ENCODE measurements at places on chromosomes 2 and 18.

DNA sequence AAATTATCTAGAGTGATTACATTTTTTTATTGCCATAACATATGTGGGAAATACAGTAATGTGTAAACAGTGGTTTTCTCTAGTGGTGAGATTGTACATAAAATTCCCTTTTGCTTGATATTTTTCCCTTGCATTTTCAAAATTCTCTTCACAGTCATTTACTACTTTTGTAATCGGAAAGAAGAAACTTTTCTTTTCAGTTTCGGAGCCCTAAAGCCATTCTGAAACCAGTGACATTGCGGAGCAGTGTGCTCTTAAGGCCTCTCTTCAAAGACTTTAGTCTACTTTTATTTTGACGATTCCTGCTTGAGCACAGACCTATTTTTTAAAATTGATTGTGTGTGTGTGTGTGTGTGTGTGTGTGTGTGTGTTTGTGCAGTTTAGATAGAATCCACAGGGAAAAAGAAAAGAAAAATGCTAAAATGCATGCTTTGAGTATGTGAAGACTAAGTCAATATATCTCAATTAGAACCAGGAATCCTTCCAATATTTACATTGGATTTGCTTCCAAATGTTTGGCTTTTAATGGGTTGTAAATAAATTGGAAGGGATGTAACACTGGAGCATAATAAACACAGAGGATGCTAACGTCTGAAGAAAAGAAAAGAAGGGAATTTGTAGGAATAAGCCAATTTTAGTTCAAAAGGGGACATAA is 357.4 kb downstream of the RND3 start:
- no peak for DNase-seq

DNA sequence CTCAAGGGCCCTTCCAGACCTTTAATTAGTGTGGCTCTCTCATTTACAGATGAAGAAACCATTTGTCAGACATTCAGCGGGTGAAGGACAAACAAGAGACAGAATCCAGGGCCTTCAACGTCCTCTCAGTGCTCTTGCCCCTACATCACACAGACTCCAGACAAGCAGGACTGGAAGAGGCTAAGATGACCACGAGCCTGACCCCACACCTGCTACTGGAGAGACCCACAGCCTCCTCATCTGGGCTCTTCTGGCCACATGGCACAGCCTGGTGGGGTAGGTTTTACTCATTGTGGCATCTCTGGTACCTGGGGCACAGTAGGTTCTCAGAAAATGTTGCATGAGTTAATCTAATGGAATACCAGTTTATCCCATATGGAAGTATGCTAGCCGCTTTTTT is 69.6 kb upstream of the TMEM247 start:
- no peak for DNase-seq

- no peak for DNase-seq
Observed at GRCh38 chr2:168050377-168050776, 197.0 kb downstream of the STK39 start.

GRCh38 chr2:6909431-6910385 is 7.5 kb upstream of the RNF144A start:
- DNase-seq, result no peak

GRCh38 chr2:230881840-230882239 is 17.1 kb downstream of the ITM2C start:
- no peak for DNase-seq

DNA sequence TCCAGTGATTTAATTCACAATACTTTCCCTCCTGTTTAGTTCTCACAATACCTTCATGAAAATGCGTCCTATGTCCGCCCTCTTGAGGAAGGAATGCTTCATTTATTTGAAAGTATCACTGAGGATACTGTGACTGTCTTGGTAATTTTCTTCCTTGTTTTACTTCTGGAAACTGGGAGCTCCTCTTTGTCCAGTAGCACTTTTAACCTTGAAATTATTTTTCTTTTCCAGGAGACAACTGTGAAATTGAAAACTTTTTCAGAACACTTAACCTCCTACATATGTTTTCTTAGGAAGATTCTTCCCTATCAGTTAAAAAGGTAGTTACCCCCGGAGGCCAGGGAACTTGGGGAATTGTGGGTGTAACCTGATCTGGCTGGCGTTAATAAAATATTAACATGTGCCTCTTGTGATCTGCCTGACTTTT is 58.9 kb upstream of the STON1 start:
- DNase-seq, result peak; percentile 90

DNA sequence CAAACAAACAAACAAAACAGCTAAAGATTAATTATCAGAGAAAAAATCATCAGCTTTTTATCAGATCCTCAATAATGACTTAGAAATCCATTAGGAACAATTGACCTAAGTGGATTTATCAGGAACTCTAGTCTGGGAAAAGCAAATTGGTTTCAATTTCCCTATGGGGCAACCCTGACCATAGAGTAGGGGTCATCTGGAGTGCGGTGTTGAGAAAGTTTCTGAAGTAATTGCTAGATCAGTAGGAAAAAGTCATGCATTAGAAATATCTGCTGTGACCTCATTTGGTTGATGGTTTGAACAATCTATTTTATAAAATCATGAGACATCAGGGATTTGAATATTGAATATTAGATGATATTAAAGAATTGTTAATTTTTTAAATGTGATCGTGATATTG is 507.9 kb downstream of the TXNL1 start:
- DNase-seq, result no peak

DNA sequence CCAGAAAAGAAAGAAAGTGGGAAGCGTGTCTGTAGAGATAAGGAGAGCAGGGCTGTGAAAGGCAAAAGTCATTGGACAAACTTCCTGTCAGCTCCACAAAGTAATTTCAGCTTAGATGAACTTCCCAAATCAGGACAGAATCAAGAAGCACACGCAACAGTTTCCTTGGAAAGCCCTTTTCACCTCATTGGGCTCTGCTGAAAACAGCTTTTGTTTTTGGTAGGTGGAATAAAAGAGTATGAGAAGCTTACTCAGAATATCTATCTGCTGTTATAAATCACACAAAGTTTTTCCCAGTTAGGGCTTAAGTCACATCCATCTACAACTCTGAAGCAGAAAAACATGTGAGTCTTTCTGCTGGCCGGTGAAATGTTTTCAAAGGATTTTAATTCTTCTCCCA is 42.4 kb upstream of the EFEMP1 start:
- DNase-seq, result no peak

DNA sequence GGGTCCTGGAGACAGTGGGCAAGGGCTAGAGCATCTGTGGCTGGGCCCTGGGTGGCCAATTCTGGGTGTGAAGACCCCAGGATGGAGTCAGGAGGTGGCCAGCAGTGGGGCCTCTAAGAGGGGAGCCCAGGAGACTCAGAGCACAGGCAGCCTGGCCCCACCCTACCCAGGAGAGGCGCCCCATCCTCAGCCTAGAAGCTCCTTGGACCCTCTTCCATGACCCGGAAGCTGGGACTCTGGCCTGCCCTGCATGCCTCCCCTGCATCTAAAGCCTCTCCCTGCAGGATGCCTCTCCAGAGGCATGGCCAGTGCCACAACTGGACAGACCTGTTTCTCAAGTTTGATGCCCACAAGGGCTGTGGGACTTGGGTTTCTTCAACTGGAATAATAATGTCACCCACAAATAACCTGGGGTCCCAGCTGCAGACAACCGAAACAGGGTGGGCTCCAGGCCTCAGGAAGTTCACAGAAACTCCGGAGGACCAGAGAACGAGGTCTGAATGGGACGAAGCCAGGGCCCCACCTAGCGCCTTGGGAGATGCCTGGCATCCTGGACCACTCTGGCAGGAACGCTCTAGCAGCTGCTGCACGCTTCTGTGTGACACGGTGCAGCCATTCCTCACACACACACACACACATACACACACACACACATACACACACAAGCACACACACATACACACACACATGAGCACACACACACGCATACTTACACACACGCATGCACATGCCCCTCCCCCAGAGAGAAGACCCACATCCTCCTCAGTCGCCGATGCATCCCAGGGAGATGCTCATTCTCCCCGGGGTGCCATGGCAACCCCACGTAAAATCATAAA is 16.4 kb downstream of the KCNIP3 start:
- no peak for DNase-seq

DNA sequence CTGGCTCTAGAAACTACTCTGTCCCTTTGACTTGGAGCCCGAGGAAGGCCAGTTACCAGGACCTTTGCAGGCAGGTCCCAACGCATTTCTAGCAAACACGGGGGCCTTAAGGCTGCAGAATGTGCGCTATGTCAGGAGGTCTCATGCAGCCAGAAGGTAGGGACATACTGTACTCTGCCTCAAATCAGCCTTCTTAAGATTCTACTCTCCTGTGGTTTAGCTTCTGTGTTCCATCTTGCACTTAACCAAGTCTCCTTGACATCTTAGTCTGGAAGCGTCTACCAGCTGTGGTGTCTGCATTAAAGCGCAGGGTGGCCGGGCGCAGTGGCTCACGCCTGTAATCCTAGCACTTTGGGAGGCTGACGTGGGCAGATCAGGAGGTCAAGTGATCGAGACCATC is 65.5 kb downstream of the STEAP3 start:
- no peak for DNase-seq

- DNase-seq, result peak; percentile 34
Observed at GRCh38 chr18:23406271-23406787, 46.8 kb upstream of the RIOK3 start.

DNA sequence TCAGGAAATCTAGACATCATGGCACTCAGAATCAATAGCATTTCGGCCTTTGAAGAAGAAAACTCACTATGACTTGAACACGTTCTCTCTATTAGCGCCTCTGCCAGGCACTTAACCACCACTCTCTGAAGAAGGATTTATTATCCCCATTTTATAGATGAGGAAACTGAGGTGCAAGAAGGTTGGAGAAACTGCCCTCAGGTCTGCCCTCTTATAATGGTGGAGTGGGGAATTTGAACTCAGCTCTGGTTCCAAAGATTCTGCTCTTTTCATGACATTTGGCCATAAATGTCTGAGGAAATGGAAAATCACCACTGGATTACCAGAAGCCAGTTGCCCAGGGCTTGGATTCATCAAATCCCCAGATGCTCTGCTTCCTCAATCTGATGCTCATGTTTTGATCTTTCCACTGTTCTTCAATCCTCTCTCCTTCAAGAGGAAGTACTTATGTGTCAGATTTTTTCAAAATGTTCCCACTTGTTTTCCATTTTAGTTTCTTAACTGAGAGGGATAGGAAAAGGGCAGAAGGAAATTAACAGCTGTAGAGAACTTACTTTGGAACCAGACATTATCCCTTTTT is 68.1 kb downstream of the ANTXR1 start:
- no peak for DNase-seq

GRCh38 chr2:29920631-29921559 is 491 bp downstream of the ALK start:
- DNase-seq, result no peak

- DNase-seq, result no peak
Observed at GRCh38 chr2:27989149-27989548, 98.6 kb downstream of the BABAM2 start.

DNA sequence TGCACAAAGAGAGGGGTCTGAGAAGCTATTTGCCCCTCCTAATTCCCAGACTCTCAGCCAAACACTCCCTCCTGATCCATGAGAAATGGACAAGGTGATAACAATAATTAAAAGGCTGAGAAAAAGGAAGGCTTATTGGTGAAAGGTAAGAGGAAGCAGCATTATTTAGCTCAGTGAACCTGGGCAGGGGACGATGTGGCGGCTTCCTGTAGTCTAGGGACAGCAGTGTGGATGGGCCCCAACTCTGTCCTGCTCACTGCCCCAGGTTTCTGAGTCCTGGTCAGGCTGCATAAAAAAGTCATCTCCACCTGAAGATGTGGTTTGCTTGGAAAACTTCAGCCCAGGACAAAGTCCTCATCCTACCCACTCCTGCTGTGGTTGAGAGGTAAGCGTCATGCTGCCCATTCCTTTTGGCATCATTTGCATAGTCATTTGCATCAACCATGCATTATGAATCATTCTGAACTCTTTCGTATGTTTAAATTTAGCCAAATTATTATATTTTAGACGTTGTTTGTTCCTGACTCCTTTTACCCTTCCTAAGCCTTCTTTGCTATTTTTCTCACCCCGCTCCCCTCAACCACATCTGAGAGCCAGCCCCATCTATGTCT is 126.8 kb downstream of the CLIP4 start:
- no peak for DNase-seq

GRCh38 chr2:137262594-137262993 is 497.2 kb downstream of the THSD7B start:
- no peak for DNase-seq

DNA sequence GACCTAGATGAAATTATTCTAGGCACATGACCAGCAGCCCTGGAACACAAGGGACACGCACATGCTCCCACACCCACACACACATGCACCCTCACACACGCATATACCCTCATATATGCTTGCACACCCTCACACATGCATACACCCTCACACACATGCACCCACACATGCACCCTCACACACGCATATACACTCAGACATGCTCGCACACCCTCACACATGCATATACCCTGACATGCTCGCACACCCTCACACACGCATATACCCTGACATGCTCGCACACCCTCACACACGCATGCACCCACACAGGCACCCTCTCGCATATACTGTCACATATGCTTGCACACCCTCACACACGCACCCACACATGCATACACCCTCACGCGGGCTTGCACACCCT is 61.8 kb downstream of the PARD6G start:
- no peak for DNase-seq

GRCh38 chr2:205589479-205589878 is 92.8 kb upstream of the NRP2 start:
- no peak for DNase-seq

- DNase-seq, result no peak
Observed at GRCh38 chr2:137493261-137493660, 471.0 kb upstream of the HNMT start.

GRCh38 chr18:23433360-23433759 is 19.7 kb upstream of the RIOK3 start:
- DNase-seq, result no peak

- no peak for DNase-seq
Observed at GRCh38 chr2:2793925-2794560, 463.0 kb upstream of the MYT1L start.

DNA sequence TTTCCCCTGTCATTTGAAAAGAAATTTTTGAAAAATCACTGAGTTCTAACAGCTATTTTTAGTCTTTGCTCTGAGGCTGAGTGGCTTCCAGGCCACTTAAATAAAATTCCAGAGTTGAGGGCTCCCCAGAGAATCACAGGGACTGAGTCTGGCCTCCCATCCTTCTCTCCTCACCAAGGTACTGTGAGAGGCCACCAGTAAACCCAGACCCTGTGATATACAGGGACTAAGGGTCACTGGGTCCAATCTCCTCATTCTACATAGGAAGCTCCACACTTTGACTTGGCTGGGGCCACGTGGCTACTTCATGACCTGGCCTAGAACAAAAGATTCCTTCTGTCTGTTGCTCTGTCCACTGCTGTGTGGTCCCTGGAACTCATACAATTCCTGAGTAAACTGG is 123.2 kb upstream of the CDCA7 start:
- DNase-seq, result no peak

- DNase-seq, result no peak
Observed at GRCh38 chr18:10760986-10761385, 235.2 kb downstream of the NAPG start.
